Urothelium cell line (cell line): ENCODE measurements at places on chromosomes 12 and 14.

- no peak for DNase-seq
Observed at GRCh38 chr14:100981809-100982208, 78.3 kb upstream of the RTL1 start.

DNA sequence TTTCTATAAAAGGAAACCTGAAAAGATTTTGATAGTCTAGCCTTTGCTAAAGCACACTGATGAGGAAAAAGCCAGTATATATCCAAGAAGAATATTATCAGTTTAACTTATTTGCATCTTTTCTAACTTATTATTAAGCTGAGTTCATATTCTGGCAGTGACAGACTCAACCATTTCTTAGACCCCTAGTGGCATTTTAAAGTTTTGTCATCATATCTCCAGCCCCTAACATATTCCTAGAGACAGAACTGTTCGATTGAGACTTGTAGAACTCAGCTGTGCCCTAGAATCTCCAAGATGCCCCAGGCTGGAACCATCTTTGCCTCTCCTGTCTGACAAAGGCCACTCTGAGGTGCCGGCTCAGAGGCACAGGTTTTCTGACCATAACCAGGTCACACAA lies 365.6 kb downstream of the NELL2 start:
- no peak for DNase-seq

DNA sequence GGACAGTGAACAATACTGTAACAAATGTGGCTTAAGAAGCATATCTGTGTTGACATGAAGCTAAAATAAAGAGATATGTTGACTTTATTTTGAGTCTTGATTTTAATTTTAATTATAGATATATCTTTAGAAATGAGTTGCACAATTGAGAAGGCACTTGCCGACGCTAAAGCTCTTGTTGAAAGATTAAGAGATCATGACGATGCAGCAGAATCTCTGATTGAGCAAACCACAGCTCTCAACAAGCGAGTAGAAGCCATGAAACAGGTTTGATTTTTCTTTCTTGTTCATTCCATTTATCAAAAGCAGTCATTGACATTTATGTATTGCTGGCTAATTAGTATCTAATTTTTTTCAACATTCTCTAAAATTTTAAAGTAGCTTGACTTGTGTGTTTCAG lies 15.8 kb downstream of the FGFR1OP2 start:
- no peak for DNase-seq

DNA sequence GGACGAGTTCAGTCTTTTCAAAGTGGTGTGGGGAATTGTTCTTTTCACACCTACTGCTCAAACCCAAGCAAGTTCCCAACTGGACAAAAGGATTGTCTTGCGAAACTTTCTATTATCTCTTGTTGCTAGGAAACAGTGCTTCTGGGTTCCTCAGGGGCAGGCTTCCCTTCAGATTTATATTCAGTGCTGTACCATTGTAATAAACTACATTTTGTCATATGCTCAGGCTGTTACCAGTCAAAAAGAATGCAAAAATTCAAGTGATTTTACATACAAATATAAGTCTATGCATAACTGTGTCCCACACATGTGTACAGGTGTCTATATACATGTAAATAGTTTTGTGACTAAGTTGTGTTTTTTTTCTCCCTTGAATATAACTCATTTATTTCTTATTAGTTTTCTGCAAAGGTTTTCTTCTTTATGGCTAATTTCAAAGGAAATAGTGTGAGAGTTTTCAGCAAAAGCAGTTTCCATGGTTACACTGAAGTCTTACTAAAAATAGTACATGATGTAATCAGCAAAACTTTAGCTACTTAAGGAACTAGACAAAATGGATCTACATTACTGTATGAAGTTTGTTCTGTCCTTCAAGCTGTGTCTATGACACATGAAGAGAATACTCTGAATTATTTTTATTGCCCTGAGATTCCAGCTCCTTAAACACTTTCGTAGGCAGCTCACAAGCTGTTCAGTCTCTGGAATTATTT lies 430.2 kb upstream of the TMPO start:
- DNase-seq: no peak

DNA sequence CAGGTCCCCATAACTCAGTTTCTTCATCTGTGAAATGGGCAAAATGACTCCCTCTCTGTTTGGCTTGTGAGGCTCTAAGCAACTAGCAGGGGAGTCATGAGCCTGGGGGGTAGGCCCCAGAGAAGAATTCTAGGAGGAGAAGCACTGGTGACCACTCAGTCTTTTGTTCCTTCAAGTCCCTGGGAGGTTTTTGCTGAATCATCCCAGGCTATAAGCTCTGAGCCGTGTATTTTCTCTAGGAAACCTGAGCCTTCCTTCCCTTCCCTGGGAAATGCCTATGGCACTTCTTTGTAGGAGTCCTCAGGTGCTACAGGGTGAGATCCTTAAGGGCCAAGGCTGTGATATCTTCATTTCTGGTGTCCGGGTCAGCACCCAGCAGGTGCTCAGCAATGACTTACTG lies 4.5 kb downstream of the RPH3A start:
- DNase-seq: no peak

DNA sequence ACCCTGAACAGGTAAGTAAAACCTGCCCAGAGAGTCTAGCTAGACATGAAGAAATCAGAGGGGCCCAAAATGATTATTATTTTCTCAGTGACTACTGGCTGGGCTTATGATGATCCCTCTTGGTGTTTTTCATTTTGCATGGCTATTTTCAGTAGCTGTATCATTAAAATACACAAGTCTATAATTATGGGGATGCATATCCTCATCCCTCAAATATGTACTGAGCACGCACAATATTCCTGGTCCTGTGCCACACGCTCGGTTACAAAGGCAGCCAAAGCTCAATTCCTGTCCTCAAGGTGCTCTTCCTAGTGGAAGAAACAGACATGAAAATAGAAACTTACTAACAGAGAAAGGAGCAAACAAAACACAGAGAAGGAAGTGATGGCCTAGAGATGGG lies 180.0 kb downstream of the DAD1 start:
- no peak for DNase-seq

DNA sequence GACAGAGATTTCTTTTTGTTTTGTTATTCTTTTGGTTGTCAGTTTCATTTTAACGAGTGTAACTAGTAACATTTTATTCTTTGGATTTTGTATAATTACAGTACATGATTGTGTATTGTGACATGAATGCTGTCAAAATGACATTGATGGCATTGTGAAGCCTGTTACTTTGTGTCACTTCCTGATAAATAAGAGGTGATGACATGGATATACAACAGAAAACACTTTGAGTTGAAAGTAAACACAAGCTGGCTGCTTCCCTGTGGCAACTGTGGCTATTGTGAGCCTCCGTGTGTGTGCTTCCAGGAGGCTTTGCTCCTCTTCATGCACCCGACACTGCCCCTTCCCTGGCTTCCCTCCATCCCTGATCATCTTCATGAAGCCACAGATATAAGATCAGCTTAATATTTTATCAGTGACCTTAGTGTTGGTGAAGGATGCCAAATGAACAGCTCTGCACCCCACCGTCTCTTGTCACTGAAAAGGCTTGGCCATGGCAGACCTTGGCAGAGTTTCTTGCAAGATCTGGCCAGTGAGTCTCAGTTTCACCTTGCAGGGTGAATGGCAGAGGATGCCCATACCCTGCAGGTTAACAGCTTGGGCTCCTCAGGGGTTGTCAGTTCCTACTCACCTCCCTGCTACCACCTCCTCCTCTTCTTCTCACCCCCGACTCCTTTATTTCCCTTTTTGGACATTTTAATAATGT lies 191.9 kb downstream of the EPS8 start:
- DNase-seq: no peak

DNA sequence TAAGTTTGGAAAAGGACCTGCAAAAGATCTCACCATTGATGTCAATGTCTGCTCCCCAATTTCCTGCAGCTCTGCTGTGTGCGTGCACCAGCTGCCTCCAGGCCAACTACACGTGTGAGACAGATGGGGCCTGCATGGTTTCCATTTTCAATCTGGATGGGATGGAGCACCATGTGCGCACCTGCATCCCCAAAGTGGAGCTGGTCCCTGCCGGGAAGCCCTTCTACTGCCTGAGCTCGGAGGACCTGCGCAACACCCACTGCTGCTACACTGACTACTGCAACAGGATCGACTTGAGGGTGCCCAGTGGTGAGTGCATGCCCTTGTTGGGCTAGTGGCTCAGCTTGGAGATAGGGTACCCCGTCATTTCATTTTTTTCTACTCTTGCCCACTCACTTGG lies 23.7 kb downstream of the ACVR1B start:
- no peak for DNase-seq

GRCh38 chr12:1533602-1534304 lies 60.6 kb downstream of the FBXL14 start:
- DNase-seq: peak; percentile 46

GRCh38 chr12:27076468-27076867 lies 5.9 kb downstream of the C12orf71 start:
- DNase-seq: no peak

GRCh38 chr14:38931969-38932652 lies 170.9 kb downstream of the SEC23A start:
- DNase-seq: no peak

DNA sequence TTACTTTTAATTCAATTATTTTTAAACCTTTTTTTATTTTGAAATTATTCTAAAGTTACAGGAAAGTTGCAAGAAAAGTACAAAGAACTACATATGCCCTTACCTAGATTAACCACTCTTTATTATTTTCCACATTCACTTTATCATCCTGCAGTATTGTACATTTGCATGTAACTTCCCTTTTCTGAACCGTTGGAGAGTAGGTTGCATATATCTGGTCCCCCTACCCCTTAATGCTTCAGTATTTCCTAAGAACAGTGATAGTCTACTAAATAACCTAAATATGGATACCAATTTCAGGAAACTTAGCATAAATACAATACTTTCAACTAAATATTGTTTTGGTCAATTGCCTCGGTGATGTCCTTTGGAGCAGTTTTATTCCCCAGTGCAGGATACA lies 15.0 kb downstream of the G2E3 start:
- no peak for DNase-seq

- DNase-seq: no peak
Observed at GRCh38 chr12:6443361-6443983, 1.3 kb upstream of the CD27 start.

DNA sequence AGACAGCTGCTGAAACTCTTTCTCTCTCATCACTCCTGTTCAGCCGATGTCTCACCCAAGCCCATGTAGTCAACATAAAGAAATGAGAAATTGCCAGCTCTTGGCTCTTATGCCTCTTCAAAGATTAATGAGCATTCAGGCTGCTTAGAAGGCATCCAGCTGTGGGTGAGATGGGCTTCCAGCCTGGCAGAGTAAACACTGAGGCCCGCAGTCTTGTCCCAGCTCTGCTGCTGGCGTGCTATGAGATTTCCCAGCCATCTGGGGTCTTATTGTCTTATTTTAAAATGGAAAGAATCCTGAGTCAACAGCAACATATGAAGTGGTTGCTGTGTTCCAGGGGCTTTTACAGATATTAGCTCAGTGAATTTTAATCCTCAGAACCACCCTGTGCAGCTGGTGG lies 12.6 kb downstream of the RXYLT1 start:
- no peak for DNase-seq

GRCh38 chr12:3553221-3553620 lies 62.2 kb downstream of the PRMT8 start:
- no peak for DNase-seq

DNA sequence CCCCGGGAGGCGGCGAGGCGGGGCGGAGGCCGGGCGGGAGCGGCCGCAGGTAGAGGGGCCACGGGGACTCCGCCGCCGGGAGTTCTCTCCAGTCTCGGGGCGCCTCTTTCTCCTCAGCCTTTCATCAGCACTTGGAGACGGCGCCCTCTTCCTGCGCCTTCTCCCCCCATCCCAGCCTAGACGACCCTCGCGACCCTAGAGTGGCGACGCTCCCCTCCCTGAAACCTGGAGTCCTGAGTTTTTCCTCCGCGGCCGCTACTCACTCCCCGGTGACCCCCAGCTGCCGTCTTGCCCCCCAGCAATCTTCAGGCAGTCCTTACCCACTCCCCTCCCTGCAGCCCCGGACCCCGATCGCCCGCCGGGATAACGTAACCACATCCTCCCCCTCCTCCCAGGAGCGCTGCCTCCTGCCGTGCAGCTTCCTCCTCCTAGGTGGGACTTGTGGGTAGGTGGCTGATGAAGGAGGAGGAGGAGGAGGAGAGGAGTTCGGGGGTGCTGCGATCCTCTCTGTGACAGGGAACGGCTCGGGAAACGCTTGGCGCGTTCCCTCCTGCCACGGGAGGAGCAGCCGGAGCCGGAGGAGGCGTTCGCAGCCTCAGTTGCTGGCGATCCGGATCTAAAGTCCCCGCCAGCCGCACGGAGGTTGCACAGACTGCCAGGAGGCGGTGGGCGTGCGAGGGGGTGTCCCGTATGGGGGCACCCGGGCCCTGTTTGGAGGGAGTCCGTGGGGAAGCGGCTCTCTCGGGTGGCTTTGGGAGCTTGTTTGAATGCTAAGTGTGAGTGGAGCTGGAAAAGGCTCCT lies 891 bp downstream of the PLEKHA5 start:
- DNase-seq: peak; percentile 56

DNA sequence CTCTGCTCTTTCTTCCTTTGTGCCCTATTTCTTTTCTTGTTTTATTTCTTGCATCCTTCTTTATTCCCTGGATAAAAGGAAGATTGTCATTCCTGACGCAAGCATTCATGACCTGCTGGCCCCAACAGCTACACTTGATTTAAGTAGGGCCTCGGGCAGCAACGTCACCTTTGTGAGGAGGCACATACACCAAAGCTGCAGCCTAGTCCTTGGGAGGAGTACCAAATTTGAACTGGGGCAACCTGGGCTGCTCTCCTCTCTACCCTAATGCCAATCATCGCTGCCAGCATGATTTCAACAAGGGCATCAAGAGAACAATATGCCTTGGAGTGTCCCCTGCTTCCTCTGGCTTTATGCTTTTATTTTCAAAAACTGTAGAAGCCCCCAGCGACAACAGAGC lies 76.4 kb downstream of the C12orf50 start:
- no peak for DNase-seq

- DNase-seq: no peak
Observed at GRCh38 chr12:45828402-45828801, 98.9 kb downstream of the ARID2 start.

DNA sequence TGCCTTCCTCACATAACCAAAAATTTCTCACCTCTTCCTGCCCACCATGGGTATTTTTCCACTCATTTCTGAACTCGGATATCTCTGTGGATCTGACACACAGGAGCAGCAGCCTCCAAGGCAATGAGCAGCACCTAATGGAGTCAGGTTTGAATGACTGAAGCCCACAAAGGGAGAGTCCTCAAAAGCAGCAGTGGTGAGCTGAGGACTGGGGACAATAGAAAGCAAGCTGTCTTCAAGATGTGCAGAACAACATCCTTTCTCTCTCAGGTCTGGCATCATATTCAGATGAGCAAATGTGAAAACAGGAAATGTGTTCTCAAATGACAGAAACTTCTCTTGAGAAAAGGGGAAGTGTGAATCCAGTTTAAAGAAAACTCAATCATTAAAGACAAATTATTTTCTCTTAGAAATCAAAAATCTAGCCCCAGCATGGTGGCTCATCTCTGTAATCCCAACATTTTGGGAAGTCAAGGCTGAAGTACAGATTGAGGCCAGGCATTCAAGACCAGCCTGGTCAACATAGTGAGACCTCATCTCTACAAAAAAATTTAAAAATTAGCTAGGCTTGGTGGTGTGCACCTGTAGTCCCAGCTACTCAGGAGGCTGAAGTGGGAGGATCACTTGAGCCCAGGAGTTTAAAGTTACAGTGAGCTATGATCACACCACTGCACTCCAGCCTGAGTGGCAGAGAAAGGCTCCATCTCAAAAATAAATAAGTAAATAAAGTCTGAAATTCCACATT lies 54.2 kb downstream of the C12orf42 start:
- DNase-seq: peak; percentile 1

- peak; percentile 38 for DNase-seq
Observed at GRCh38 chr14:52272375-52272774, 4.9 kb downstream of the PTGDR start.
